ENCODE measurements at places on chromosomes 3 and 15. TPM values are rescaled to one million over a fixed set of nuclear protein-coding genes. Genes with fewer than 3 reads are reported as not detected.

DNA sequence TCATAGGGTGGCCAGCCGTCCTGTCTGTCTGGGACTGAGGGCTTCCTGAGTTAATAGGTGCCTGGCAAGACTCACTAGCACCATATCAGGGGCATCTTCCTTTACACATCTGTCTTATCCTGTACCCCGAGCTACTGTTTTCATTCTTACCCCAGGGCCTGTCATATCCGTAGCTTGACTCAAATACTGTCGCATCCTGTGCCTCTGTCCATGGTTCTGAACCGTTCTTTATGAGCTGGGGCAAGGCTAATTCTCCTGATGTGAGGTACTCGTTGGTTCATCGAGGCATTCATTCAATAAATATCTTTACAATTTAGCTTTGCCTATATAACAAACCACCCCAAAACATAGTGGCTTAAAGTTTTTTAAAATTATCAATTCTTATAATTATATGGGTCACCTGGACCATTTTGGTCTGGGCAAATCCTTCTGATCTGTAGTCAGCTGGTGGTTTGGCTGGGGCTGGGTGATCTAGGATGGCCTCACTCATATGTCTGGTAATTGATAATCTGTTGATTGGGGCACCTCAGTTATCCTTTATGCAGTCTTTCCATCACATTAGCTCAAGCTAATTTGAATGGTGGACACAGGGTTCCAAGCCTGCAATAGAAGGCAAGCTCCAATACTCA is 121.2 kb downstream of the TLE3 start:
- no peak for DNase-seq

DNA sequence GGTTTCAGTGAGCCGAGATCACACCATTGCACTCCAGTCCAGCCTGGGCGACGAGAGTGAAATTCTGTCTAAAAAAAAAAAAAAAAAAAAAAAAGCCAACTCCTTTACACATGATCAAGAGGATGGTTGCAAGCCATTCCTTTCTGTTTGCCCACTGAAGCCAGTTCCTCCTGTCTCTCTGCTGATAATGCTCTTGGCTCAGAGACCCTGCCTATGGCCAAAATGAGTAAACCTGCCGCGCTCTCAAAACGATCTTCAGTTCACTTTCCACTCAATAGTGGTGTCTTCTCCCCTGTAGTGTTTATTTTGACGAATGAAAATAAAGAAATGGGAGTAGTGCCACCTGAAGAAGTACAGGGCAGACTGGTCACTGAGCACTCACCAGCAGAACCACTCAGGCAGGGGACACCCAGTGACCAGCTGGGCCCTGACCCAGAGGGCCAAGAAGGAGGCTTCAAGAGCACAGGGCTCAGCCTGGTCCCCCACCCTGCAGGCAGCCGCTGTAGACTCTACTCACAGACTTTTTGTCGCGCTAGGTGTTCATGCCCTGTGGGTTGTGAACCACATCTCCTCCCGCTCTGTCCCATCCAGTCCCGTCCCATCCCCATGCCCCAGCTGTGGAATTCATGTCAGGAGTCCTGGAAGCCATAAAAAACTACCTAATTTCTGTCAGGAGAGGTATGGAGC is 23.6 kb downstream of the GRAMD2A start:
- no peak for DNase-seq

- no peak for DNase-seq
Measured at GRCh38 chr3:106183762-106184391, 315.1 kb upstream of the CBLB start.

DNA sequence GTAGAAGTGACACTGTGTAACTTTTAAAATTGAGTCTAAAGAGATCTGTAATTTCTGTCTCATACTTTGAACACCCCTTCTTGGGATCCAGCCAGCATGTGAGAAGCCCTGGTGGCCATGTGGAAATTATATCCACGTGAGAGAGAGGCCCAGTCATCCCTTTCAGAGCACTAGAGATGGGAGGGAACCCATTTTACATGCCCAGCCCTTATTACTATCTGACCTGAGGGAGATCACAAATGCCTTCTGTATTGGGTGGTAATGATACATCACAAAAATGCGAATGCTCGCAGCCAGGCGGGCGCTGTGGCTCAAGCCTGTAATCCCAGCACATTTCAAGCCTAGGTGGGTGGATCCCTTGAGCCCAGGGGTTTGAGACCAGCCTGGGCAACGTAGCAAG is 27.3 kb upstream of the TRAK1 start:
- no peak for DNase-seq

- DNase-seq = no peak
Measured at GRCh38 chr3:122067588-122068240, 12.6 kb downstream of the CD86 start.

DNA sequence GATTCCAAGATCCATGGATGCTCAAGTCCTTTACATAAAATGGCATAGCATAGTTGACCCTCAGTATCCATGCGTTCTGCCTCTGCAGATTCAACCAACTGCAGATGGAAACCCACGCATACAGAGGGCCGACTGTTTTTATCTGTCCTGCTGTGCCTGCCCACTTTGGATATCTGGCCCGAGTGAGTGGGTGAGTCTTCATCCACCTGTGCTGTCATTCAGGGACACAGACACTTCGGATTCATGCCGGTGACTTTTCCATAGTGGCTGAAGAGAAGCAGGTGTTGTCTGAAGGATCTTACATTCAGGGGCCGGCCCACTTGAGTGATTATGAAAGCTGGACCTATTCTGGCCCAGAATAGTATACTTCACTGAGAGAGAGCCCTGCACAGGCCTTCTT is 85.1 kb downstream of the RYR3 start:
- no peak for DNase-seq

Gene TUSC7
- not detected for total RNA-seq

Gene HYAL1
- total RNA-seq = 27.6 TPM

Gene C3orf70
- total RNA-seq = 4.4 TPM

DNA sequence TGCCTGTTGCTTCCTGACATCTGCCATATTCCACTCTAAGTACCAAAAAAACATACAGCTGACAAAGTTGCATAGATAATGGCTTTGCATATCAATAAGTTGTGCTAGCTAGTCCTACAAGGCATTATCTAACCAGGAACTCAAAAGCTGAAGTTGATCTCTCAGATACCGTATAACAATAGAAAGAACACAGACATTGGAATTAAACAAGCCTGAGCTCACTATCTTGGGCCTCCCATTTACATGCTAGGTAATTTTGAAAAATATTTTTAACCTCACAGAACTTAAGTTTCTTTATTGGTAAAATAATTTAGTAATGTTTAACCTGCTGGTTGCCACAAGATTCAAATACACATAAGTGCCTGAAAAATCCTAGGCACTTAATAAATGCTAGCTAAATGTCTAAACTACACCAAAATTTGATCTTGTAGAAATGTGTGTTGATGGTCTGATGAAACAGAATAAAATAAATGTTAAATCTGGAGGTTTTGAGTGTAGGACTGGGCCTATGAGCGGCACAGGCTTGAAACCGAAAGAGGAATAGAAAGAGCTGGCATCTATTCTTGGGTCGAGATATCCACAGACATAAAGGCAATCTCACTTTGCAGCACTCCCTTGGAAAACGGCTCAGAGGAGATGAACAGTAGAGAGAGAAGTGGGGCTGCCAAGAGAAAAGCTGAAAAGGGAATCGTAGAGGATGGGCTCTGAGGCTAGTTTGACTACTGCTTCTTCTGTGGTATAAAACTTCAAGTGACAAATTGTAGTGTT is 29.9 kb upstream of the TTC14 start:
- no peak for DNase-seq

DNA sequence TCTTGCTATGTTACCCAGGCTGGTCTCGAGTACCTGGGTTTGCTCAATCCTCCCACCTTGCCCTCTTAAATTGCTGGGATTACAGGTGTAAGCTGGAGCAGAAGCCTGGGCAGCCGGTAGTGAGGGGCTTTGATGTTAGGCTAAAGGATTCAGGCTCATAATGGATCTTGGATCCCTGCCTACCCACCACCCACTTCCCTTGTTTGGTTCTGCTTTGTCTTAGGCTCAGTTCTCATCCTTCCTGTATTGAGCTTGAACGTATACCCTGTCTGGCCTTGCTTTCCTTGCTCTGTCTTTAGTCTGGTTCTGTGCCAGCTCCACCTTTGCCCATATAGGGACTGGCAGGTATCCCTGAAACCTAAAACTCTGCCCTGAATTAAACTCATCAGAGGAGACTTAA is 1.7 kb downstream of the PPCDC start:
- no peak for DNase-seq

- DNase-seq = no peak
Measured at GRCh38 chr3:67296039-67296892, 298.2 kb downstream of the KBTBD8 start.

Gene GPR62
- not detected for total RNA-seq

DNA sequence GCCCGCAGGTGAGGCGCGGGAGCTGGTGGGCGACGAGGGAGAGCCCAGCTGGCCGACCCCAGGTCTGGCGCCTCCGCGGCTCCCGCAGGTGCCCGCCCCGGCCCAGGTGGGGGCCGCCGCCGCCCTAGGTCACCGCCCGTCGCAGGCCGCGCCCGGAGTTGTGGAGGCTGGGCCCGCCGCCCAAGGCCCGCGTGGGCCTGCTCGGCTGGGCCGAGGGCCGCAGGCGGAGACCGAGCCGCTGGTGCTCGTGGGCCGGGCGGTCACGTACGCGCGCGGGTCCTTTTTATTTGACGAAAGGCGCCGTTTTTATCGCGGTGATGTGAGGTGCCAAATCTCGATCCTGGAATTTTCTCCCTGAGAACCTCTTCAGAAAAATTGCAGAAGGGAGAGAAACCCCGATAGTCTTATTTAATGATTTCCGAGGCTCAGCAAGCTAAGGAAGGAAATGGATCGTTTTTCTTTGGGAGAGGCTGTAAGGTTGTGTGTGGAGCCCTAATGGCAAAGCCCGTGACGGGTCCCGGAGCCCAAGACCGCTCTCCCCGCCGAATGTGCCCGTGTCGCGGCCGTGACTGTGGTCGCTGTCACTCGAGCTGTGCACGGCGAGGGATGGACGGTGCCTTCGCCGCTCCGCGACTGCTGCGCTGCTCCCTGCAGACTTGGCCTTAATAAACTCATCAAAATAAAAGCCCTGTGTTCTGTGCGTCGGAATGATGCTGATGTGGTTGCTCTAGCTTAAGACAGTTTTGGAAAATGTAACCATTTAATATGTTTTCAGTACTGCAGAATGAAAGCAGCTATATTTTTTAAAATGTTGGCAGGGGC is 612 bp downstream of the APPL1 start:
- peak; percentile 42 for DNase-seq

Gene NDN
- 166 TPM for total RNA-seq

Gene NEO1
- 11.5 TPM for total RNA-seq

Gene CHCHD6
- total RNA-seq = 10.3 TPM

DNA sequence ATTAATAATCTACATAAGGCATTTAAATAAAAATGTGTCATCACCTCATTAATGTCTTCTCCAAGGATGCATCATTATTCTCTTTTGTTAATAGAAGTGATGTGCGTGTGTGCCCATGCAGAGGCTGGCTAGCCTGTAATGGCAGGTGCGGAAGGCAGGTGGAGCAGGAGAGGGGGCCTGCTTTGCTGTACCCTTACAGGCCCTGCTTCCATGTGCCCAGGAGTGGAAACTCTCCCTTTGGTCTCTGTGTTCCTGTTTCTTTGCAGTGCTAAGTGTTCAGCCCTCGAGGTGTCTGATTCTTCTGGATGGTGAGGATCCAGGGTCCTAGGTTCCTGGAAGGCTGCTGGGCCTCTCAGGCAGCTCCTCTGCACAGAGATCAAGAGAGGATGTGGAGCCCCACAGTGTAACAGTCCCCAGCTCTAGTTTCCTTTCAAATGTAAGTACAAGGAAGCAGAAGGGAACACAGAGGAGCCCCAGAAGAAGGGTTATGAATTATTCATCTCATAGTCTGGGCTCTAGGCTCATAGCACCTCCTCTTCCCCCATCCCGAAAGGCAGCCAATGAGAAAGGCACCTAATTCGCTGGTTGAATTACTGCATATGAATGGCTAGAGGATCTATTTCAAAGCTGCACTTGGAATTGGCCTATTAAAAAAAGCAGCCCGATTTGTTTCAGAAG is 39.2 kb upstream of the AGBL1 start:
- no peak for DNase-seq

- DNase-seq = no peak
Measured at GRCh38 chr3:73808862-73809509, 184.2 kb upstream of the PDZRN3 start.

DNA sequence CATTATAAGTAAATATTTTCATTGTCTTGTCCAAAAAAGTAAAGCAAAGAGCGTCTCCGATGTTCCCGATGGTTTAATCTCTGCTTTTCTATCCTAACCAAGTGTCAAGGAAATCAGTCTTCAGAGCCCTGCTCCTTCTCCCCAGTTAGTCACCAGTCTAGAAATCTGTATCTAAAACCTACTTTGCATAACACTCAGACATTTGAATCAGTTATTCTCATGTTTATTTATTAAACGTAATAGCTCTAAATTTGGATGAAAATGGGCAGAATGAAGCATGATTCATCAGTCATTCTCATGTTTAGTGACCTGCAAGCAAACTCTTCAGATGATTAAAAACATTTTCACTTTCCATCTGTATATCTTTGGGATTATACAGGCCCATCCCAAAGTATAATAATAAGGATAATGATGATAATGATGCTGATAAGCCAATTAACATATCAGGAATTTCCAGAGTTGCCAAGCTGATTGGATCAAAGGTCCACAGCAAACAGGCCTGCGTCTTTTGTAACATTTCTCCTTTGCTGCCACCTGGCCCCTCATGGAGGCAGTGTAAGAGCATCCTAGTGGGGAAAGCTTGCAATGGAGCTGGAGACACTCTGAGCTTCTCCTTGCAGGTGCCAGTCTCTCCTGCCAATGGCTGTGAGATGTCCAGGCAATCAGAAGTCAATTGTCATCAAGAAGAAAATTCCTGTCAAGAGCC is 273.9 kb downstream of the IGSF11 start:
- DNase-seq = no peak

DNA sequence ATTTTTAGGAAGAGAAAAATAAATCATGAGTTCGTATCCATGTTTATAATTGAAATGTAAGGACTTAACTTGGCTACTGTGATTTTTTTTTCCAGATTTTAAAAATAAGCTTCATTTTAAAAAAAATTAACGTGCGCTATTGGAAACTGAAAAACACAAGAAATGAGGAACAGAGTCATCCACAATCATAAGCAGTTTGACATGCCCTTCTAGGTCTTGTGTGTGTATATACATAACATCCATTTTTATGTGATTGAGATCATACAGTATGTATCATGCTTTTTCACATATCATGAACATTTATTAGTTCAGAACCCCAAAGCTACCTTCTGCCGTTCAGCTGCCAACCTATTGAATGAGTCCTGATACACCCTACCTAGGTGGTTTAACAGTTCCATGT is 22.7 kb downstream of the IREB2 start:
- DNase-seq = no peak

Gene GOLGA6L26
- total RNA-seq = not detected

Gene KLF15
- 16.5 TPM for total RNA-seq

GRCh38 chr15:51121118-51121517 is 26.4 kb upstream of the TNFAIP8L3 start:
- DNase-seq = peak; percentile 77

GRCh38 chr15:64068133-64068532 is 21.8 kb upstream of the DAPK2 start:
- no peak for DNase-seq

Gene CIAO2A
- 34.6 TPM for total RNA-seq

Gene STAC
- total RNA-seq = under 0.01 TPM

- DNase-seq = no peak
Measured at GRCh38 chr3:43448098-43448497, 161.8 kb downstream of the SNRK start.

Measured in uterus (tissue), 4 donors.